ENCODE measurements at places on chromosomes 7 and 10.

DNA sequence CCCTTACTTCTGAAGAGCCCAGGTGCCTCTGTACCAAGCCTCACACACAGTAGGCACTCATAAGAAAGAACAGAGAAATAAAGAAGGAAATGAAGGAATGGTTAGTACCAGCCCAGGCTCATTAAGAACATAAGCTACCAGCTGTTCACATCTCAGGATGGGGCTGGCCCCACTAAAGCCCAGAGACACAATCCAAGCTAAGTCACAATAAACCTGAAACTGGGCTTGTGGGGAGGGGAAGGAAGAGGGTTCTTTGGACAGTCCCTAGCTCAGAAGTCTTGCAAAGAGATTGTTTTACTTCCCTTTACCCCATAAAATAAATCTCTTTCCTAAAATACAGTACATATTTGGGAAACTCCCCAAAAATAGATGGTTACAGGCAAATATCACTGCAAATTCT lies 24.3 kb downstream of the FBXW4 start:
- DNase-seq, result no peak

DNA sequence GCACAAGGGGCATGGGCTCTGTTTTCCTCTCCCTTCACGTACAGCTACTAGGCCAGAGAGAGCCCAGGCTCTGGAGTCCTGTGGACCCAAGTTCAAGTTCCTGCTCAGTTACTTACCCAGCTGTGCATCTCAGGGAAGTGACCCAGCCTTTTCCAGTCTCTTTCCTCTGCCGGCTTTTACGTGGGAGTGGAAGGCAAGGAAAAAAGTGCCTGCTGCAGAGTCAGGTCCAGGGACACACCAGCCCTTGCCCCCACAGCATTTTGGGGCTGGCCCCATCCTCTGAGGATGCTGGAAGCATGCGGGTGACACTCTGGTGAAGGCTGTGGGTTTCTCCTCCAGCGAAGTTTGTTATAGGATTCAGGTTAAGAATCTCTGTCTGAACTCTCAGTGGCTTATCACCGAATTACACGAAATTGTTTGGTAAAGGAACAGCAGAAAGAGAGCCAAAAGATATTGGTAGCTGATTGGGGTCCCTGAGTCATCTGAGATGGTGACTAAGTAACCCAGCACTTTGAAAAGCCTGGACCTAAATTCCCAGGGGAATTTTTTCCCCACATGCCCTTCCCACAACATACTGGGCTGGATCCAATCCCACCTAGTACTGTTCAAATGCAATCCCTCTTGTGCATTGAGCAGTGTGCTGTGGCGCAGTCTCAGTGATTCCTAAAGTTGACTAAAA lies 424.3 kb downstream of the RPS24 start:
- no peak for DNase-seq

- peak; percentile 5 for DNase-seq
These were observed 142.4 kb downstream of the SH3PXD2A start for GRCh38 chr10:103712898-103713498.

GRCh38 chr10:32650246-32650655 lies 204.3 kb downstream of the CCDC7 start:
- DNase-seq, result no peak

- DNase-seq, result no peak
These were observed 103.3 kb downstream of the CLEC2L start for GRCh38 chr7:139626817-139627216.

DNA sequence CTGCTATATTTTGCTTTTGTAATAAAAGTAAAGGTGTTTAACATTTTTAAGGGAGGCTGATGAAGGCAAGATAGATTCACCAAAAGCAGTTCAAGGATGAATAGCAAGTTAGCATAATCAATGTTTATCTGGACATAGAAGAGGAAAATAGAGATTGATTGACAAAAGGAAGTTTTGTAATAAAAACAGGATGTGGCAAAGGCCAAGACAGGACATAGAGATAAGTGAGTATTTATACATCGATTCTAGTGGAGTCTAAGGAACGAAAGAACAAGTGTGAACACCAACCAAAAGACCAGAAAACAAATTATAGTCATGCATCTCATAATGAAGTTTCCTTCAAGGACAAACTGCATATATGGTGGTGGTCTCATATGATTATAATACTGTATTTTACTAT lies 123.8 kb downstream of the CCDC71L start:
- DNase-seq, result no peak

GRCh38 chr7:133550145-133550544 lies 297.3 kb downstream of the EXOC4 start:
- no peak for DNase-seq

DNA sequence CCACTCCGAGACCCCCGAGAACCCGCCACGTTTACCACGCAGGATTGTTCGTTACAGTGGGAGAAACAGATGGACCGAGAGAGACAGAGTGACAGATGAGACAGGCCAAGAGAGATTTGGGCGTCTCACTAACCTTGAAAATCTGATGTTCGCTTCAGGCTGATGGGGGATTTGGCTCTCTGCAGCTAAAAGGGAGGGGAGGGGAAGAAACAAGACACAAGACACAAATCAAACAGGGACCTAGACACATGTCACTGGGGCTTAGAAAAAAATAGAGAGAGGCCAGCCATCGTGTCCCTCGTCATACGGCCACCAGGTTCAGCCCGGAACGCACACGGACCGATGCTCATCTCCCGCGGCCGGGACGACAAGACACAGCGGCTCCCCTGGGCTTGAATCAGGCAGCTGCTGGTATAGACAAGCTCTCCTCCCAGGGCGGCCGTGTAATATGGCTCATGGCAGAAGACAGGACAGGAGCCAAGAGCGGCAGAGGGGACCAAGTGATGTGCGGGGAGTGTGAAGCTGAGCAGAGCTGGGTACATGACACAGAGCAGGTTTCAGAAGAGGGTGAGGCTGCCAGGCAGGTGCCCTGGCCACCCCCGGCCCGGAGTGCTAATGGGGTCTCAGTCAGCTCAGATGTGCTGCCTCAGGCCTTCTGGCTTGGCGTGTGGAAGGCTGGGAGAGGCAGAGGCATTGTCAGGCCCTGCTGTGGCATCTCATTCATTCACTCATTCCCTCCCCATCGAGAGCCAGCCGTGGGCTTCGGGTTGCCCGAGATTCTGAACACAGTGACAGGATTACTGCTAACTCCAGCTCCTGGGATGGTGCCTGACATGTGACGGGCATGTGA lies 88.5 kb upstream of the GNA12 start:
- DNase-seq, result no peak

- DNase-seq, result no peak
These were observed 48.0 kb upstream of the NCF1 start for GRCh38 chr7:74725840-74726239.

Measured in NCI-H2029 (cell line).